ENCODE measurements at places on chromosomes 1 and 21.

GRCh38 chr1:30882678-30883388 lies 25.7 kb downstream of the SDC3 start:
- DNase-seq = no peak

- DNase-seq = no peak
Observed at GRCh38 chr1:46070164-46070814, 62.1 kb downstream of the PIK3R3 start.

GRCh38 chr1:233121947-233122559 lies 171.6 kb downstream of the NTPCR start:
- DNase-seq = no peak

DNA sequence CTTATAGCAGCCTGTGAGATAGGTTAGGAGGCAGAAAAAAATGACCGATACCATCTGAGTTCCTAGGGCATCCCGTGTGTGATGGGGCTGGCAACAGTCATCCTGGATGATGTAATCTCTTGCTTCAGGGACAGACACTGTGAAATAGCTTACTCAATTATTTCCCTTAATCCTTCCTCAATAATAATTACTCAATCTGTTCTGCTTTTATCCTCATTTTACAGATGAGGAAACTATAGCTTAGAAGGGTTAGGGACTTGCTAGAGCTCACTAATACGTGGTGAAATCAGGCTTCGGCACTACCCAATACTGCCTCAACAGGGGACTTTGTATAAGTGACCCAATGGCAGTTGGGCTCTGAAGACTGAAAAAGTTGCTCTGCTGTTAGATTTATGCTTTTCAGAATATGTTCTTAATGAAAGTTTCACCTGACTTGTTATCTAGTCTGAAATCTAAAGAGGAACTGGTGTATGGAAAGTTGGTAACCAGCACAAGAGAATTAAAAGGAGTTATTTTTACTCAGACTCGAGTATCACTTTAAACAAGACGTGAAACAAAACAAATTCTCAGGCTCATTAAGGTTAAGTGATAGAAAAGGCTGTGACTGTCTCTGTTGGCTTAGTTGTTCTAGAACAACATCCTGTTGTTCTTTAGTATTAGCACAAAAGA lies 14.4 kb downstream of the CD55 start:
- no peak for DNase-seq

GRCh38 chr1:1678581-1679380 lies 13.8 kb downstream of the SLC35E2B start:
- DNase-seq = no peak

DNA sequence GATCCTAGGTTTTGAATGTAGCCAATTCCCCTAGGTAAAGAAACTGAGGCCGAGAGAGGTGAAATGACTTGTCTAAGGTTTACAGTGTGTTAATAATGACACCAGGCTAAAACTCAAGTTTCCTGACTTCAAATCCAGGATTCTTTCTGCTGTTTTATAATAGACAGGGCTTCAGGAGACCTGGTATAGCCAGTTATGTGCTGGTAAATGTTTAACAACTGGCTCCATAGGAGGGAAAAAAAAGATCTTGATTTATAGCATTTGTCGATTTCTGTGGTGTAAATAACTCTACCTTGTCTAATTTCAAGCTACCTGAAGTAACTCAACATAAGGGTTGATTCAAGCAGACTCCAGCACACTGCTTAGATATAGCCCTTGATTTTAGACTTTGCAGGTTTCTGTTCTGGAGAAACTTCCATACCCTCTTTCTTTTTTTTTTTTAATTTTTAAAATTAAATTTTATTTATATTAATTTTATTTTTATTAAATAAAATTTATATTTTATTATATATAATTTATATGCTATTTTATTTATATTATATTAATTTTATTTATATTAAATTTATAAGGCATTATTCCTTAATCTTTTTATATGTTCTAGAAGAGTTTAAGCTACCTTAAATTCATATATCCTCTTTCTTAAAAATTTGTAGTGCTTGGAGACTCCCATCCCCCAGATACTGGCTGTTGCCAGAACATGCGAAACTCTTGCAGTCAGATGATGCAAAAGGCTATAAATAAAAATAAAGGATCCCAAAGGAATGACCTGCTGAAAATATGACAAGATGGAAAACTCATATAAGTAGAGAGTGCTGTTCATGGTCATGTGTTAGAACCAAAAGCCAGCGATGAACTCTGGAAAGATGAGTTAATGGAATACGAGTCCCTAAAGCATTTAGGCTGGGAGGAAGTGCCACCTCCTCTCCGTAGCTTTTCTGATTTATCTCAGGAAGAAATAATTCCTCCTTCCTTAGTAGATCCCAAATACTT lies 35.4 kb upstream of the SRSF10 start:
- DNase-seq = no peak

DNA sequence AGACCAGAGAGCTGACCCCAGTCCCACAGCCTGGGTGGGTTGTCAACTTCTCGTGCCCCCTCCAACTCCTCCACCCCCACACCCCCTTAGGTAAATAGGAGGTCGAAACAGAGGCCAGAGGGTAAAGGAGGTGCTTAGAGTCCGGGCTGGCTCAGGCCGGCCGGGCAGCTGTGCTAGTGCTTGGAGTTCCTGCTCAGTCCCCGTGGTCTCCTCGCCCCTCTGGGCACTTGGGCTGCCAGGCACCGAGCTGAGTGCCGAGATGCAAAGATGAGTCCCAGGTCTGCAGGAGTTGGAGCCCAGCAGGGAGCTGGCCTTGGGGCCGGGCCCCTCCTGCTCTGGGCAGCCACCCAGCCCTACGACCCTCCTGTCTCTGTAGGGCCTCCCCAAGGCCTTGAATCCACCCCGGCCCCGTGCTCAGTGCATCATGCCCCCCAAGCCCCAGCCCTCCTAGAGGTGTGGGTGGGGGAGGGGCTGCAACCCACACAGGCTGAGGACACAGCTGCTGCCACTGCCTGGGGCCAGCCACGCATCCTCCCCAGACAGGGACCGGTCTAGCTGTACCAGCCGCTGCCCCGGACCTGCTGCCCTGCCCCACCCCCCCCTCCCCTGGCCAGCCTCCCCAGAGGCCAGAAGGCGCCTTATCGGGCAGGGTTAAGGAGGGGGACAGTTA lies 1.9 kb downstream of the SMIM1 start:
- DNase-seq = no peak

DNA sequence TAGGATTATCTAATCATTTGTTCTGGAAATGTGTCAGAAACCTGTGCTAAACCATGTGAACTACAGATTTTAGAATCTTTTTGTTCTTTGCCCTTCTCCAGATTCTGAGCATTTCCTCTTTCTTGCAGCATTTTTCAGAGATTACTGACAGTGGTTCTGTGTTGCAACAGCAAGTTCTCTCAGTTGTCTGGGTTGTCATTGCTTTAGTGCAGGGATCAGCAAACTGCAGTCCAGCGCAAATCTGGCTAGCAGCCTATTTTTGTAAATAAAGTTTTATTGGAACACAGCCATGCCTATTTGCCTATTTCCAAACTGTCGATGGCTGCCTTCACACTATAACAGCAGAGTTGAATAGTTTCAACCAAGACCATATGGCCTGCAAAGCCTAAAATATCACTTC lies 66.3 kb upstream of the LRRC8D start:
- no peak for DNase-seq

DNA sequence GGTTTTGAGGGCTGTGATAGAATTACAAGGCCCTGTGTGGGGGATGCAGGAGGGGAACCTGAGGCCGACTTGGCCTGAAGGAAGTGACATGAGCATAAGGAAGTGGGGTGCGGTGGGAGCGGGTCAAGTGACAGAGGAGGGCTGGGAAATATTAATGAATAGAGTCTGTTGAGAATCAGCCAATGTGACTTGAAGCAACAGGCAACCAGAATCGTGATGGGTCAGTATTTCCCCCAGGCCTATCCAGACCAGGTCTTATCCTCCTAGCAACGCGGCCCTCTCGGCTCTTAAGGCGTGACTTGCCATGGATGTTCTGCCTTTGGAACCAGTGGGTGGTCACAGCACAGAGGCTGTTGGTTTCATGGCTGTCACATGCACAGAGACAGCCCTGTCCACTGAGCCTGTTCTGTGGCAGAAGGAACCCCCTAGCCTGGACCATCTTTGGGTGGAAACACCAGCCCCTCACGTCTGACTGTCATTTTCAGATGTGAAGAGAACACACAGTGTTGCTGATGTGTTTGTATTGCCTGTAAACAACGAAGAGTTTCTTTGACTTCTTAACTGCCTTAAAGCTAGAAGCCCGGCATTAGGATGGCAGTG lies 468.8 kb downstream of the CAMTA1 start:
- DNase-seq = no peak

DNA sequence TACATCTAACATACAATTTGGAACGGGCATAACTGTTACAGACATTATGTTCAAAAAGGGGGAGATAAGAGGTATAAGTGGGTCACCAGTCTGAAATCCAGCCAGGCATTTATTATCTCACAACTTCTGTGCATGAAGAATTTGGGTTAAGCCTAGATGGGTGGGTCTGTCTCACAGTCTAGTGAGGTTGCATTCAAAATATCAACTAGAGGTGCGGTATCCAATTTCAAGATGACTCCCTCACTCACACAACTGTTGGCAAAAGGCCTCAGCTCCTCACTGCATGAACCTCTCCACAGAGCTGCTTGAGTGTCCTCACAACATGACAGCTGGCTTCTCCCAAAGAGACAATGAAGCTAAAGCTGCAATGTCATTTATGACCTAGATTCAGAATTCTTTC lies 4.7 kb downstream of the AUNIP start:
- no peak for DNase-seq

GRCh38 chr1:169707912-169708604 lies 3.4 kb downstream of the SELL start:
- DNase-seq = no peak

GRCh38 chr1:28882009-28882628 lies 32.2 kb upstream of the EPB41 start:
- DNase-seq = peak; percentile 87

DNA sequence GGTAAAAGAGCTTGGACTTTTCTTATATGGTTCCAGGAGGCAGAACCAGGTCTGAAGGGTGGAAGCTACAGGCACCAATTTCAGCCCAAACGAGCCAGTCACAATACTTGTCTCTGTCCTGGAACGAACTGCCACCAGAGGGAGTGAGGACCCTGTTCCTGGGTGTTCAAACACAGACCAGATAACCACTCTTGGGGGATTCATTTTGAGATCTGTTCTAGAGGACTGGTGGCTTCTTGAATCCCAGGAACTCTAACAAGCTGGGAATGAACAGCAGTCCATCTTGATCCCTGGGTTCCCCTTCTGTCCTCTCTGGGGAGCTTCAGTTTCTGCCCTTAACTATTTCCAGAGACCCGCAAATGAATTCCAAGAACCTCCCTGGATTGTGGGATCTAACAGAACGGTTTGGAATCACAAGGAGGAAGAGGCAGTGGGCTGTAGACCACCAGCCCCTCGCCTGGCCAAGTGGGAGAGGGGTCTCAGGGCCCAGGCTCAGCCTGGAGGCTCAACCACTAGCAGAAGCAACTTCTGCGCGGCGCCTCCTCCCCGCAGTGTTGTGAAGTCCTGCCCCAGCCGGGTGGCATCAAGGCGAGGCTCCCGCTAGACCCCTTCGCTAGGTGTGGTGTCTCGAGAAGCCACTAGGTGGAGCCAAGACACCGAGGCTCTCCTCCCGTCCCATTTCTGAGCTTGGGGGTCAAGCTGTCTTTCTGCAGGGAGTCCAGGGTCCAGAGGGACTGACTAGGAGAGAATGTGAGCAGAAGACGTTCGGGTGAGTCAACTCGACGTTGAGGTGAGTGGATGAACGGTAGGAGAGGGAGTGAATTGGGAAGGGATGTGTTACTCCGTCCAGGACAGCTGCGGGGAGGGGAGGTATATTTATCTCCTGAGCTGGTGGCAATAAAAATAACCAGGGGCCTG lies 12.1 kb upstream of the NES start:
- peak; percentile 84 for DNase-seq

DNA sequence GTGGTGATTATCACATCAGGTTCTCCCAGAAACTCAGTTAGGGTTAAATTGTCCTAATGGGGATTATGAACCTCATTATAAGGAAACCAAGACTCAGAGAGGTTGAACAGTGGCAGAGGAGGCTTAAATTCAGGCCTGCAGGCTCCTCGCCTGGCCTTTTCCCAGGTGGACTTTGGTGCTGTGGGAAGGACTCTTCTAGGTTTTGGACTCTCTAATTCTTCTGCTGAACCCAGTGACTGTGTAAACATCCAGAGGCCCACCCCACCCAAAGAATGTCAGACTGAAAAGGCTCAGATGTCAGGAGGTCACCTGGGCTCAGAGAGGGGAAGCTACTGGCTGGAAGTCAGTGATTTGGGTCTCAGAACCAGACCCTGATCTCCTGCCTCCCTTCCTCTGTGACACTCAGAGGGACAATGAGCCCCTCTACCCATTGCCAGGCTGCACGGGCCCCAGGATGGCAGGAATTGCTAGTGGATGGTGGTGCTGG lies 2.5 kb downstream of the ZNF362 start:
- no peak for DNase-seq

DNA sequence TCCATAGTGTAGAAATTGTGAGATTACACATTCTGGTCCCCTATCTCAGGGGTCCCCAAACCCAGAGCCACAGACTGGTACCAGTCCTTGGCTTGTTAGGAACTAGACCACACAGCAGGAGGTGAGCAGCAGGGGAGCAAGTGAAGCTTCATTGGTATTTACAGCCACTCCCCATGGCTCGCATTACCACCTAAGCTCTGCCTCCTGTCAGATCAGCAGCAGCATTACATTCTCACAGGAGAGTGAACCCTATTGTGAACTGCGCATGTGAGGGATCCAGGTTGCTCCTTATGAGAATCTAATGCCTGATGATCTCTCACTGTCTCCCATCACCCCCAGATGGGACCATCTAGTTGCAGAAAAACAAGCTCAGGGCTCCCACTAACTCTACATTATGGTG lies 229.7 kb upstream of the IRF2BP2 start:
- DNase-seq = peak; percentile 36

- no peak for DNase-seq
Observed at GRCh38 chr1:168529518-168529917, 14.3 kb downstream of the XCL2 start.

DNA sequence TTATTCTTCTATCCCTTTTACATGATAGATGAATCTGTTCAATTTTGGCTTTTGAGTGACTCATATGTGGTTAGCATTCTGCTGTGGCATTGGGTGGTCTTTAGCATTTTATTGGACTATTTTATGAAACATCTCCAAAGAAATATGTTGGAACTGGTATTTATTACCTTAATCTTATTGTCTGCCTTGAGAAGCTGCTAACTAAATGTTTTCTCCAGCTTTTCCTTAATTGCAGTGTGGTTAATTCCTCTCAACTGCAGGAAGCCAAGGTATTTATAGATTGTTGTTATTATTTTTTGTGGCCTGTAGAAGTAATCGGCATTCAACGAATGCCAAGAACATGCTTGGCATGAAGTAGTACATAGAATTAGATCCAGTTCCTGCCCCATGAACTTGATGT lies 64.1 kb downstream of the NOS1AP start:
- no peak for DNase-seq

- DNase-seq = no peak
Observed at GRCh38 chr1:154151311-154151710, 3.6 kb downstream of the NUP210L start.

GRCh38 chr1:227846265-227846858 lies 30.9 kb downstream of the PRSS38 start:
- no peak for DNase-seq

DNA sequence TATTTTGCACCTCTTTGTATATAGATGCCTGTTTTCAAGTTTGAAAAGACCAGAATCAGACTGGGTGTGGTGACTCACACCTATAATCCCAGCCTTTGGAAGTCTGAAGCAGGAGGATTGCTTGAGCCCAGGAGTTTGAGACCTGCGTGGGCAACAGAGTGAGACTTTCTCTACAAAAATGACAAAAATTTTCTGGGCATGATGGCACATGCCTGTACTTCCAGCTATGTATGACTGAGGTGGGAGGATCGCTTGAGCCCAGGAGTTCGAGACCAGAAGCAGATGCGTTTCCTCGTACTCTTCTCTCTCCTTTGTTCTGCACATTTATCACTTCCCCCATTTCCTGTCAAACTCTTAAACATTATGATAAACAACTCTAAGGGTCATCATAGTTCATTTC lies 310.0 kb upstream of the SNX7 start:
- DNase-seq = no peak

Data from right atrium auricular region (tissue), 2 donors.